ENCODE measurements at places on chromosomes 11 and 22.

- DNase-seq = no peak
Observed at GRCh38 chr11:8071616-8072581, 9.1 kb upstream of the TUB start.

DNA sequence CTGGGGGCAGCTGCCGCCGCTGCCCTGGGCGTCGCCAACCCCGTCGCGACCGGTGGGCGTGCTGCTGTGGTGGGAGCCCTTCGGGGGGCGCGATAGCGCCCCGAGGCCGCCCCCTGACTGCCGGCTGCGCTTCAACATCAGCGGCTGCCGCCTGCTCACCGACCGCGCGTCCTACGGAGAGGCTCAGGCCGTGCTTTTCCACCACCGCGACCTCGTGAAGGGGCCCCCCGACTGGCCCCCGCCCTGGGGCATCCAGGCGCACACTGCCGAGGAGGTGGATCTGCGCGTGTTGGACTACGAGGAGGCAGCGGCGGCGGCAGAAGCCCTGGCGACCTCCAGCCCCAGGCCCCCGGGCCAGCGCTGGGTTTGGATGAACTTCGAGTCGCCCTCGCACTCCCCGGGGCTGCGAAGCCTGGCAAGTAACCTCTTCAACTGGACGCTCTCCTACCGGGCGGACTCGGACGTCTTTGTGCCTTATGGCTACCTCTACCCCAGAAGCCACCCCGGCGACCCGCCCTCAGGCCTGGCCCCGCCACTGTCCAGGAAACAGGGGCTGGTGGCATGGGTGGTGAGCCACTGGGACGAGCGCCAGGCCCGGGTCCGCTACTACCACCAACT is 1.0 kb downstream of the FUT4 start:
- DNase-seq = no peak

DNA sequence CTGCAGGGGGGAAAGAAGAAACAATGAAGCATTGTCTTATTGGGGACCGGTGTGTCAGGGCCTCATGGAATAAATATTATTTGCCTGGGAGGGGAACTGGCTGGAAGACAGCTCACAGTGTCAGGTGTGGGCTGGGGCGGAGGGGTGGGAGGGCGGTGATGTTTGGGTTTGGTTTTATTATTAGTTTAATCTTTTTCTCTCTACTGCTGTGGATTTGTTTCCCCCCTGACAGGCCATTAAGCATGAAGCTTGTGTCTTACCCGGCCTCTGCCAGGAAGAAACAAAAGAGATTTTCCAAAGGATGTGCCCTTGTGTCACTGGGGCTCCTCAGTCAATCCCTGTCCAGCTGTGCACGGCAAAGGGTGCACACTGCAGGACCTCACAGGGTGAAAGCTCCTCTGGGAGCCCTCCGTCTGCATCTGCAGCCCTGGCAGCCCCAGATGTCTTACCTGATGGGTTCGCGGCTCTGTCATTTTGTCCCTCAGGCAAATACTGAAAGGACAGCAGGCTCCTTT is 203.1 kb upstream of the TMEM45B start:
- no peak for DNase-seq

DNA sequence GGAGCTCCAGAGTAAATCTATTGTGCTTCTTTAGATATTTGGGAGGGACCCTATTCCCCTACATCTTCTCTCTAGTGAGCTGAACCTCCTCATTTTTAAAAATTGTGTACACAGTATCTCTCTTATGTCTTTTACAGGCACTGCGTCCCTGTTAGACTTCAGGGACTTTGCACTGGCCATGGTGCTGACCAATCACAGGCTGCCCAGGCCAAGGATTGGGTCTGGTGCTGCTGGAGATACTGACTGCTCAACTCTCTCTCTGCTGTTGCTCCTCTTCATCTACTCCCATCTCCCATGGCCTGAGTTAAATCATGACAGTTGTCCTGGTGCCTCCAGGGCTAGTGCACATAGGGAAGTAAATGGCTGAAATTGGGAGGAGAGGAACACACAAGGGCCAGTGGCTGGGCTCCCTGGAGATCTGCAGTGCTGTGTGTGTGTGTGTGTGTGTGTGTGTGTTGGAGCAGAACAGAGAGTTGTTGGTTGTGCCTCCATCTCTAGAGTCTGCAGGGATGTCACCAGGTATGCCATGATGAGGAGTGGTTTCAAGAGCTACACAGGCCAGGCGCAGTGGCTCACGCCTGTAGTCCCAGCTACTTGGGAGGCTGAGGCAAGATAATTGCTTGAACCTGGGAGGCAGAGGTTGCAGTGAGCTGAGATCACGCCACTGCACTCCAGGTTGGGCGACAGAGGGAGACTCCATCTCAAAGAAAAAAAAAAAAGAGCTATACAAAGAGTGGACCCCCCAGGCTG is 155.3 kb downstream of the ST3GAL4 start:
- no peak for DNase-seq

DNA sequence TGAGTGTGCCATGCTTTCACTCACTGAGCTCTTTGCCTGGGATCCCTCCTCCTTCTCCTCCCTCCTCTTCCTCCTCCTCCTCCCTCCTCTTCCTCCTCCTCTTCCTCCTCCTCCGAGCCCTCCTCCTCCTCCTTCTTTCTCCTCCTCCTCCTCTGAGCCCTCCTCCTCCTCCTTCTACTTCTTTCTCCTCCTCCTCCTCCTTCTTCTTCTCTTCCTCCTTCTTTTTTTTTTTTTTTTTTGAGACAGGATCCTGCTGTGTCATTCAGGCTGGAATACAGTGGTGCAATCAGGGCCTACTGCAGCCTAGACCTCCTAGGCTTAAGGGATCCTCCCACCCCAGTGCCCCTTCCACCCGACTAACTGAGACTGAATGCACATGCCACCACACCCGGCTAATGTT is 62.3 kb downstream of the DEUP1 start:
- no peak for DNase-seq

DNA sequence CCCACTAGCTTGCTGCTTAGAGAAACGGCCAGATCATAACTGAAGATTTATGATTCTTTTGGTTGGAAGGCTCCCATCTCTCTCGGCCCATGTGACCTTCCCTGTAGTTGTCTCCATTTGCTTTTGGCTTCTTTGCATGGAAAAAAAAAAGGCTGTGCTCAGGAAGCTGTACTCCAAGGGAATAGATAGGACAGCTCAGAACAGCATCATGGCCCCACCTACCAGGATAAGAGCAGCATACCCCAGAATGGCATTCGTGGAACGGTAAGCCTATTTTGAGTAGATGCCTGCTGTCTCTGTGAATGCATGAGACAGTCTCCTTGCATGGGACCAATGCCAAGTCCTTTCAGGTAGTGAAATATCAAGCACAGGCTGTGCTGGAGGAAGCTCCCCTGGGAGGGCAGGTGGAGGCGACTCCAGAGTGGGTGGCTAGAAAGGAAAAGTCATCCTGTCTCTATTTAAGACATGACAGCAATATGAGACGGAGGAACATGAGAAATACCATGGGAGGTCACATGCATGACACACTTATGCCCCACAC is 94.1 kb upstream of the AMOTL1 start:
- DNase-seq = no peak

DNA sequence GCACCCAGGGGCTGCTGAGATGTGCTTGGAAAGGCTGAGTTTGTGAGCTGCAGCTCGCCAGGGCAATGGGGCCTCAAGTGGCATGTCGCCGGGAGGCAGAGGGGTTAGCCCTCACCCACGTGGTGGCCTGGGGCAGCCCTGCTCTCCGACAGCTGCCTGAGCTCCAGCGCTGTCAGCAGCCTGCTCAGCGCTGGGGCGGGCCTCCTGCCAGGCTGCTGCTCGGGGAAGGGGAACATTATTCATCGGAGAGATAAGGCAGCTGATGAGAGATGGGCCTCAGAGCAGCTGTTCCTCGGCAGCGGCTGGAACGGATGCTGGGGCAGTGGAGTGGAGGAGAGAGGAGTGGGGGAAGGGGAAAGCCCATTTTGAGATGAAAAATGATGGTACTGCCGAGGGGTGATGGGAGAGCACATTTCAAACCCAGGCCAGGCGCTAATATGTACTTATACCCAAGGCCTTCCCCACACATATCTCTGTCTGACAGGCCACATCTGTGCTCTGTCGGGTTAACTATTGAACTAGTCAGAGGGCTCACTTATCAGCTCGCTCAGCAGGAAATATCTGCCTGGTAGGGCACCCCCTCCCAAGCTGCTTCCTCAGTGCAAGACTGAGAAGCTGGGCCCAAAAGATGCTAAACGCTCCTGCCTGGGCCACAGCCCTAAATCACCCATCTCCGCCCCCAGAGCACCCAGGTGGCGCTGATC is 79.5 kb downstream of the TIMP3 start:
- peak; percentile 36 for DNase-seq

DNA sequence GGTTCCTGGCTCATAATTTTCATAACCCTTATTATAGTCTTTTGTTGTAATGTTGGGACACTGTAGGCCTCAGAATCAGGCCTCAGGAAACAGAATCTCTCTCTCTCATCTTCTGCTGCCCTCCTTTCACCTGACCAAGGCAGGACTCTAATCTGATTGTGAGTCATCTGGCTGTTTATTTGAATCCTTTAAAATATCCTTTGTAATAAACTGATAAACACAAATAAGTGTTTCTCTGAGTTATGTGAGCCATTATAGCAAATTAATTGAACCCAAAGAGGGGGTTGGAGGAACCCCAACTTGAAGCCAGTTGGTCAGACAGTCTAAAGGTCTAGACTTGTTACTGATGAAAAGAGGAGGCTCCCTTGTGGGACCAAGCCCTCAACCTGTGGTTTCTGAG is 30.6 kb downstream of the ACER3 start:
- DNase-seq = no peak

GRCh38 chr11:94786264-94787126 is 18.3 kb downstream of the AMOTL1 start:
- DNase-seq = peak; percentile 44

DNA sequence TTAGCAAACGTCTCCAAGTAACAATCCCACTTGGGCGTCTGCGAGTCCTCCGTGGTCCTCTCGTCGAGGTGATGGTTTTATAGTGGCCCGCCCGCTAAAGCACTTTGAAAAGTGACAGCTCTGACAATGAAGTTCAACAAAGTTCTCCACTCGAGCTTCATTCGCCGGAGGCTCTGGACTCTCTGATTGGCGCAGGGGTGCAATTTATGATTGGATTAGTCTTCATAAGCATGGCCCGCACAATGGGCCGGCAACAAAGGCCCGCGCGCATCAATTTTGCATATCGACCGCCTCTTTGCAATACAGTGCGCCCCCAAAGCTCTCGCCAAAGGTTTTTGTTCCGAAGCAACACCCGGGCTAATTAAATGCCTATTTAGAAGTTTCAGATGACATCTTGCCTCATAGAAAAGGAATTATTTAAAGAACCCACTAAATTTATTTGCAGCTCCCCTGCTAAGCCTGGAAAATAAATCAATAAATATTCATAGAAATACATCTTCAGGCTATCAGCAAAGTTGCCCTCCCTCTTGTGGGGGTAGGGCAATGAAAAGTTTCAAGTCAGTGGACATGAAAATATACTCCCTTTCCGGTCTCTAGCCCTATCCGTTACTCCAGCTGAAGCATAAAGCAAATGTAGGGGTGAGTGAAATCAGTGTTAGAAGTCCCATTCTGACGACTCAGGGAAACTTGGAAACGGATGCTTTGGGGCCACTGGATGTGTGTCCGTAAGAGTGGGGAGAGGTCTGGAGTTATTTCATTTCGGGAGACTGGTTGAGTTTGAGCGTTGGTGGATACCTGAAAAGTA is at the start of gene DBX1:
Gene DBX1 (minus strand): TSS at position 51 of the 805 bp plus-strand sequence. CDS start 151 bp downstream, outside the sequence.
- DNase-seq = no peak

- DNase-seq = no peak
Observed at GRCh38 chr11:130645843-130646197, 197.4 kb downstream of the ADAMTS15 start.

- DNase-seq = no peak
Observed at GRCh38 chr11:78499971-78500370, 74.7 kb downstream of the NARS2 start.

GRCh38 chr11:117172724-117173421 is 5.7 kb upstream of the SIDT2 start:
- DNase-seq = no peak

- no peak for DNase-seq
Observed at GRCh38 chr11:60777572-60777971, 7.6 kb upstream of the MS4A10 start.

- DNase-seq = no peak
Observed at GRCh38 chr22:35863432-35863831, 145.8 kb downstream of the APOL5 start.

DNA sequence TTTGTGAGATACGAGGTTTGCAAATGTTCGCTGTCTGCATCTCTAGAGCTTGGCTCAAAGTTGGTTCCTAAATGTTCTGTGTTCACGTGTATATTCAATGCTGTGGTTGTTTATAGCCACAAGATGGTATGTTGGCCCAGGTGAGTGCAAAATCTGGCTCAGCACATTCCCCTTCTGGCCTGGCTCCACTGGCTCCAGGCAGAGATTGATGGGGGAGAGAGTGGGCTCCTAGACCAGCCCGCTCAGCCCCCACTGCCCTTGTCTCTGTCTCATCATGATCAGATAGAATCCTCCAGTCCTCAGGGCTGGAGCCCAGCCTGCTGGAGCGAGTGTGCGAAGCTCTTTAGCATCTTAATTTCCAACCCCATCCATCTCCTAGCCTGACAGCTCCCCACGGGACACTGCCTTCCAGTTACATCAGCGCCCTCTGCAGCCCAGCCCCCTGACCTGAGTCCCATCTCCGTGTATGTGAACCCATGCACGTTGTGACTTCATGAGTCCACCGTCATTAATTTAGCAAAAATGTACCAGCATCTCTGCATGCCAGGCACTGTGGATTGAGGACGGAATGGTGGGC is 2.0 kb downstream of the P2RX3 start:
- peak; percentile 12 for DNase-seq

GRCh38 chr11:115226556-115226955 is 277.7 kb downstream of the CADM1 start:
- no peak for DNase-seq

- no peak for DNase-seq
Observed at GRCh38 chr11:48101044-48101733, 115.4 kb upstream of the OR4B1 start.

- no peak for DNase-seq
Observed at GRCh38 chr11:74926304-74927030, 22.4 kb downstream of the XRRA1 start.

DNA sequence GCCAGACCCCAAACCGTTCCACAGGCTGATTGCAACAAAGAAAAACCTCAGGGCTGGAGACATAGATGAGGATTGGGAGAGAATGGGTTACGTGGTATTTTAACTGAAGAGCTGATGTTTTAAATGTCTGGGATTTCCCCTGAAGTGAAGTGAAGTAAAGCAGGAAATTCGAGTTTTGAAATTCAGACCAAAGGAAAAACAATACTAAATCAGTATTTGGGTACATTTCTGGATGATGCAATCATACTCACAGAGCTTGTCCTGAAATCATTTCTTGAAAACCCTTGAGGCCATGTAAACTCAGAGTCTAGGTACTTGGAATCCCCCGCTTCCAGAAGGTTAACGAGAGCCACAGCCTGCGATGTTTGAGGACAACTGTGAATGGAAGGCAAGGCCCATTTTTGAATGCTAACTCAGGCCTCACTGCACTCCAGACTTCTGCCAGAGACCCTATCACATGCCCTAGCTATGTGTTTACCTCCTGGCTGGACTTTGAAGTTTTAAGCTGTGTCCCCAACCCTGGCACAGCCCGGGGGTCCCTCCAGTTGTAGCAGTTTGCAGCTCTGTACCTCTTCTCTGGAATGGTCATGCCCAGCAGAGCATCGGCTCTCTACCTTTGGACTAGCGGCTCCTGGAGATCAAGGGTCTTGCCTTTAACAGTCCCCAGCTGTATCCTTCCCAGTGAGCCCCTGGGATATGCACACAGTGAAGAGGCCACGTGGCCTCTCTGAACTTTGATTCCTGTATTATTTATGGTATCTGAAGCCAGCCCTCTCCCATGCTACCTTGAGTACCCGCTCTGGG is 5.4 kb upstream of the FTH1 start:
- no peak for DNase-seq

Measured in NCI-H510A treated with DMSO at 0.1 percent for 48 hours (cell line).